Effector memory CD4-positive, alpha-beta T cell (primary cell): ENCODE measurements at places on chromosomes 1 and 21.
A peak's percentile ranks its signal among the peaks of the same experiment; 100 is the strongest.

DNA sequence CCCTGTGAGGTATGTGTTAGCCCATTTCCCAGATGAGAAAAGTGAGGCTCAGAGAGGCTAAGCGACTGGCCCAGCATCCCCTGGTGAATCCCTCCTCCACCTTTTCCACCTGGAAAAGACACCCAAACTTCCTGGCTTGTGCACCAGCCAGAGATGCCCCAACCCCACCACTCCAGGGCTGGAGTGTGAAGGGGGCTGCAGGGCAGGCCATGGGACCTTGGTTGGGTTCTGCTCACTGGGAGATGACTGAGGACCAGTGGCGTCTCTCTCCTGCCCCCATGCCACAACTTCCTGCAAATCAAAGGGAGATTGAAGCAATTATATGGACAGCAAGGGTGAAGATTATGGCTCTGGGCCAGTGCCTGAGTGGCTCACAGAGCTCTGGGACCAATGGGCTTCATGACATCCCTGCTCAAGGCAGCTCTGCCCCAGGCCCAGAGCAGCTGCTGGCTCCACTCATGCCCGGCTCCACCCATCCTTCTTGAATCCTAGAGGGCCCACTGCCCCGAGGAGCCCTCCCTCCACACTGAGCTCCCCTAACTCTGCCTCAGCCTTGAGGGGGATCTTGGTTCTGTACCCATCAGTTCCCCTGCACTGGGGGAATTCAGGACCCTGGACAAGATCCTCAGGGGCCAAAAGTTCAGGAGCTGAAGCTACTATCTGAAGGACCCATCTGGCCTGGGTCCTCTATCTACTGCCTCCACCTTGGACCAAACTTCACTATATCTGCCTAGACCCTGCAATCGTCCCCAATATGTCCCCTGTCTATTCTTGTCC, 416.9 kb downstream of the PTPRU start:
- no peak for DNase-seq

- no peak for DNase-seq
Measured at GRCh38 chr21:45533361-45533845, 8.8 kb downstream of the SLC19A1 start.

DNA sequence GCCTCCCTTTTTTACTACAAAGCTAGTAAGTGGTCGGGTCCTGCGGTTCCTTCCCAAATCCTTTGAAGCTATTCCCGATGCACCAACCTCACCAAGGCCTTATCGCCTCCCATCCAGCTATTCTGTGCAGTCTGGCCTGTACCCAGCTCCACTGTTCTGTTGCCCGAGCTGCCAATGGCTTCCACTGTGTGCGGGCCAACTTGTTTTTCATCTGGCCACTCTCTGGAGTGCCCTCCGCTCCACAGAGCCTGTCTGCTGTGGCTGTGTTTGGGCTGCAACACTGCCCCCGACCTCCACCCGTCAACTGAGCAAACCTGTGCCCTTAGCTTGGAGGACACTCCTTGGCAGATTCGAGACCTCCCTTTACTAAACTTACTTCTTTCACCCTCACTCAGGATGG, 125.0 kb downstream of the KIAA0319L start:
- DNase-seq, result no peak

DNA sequence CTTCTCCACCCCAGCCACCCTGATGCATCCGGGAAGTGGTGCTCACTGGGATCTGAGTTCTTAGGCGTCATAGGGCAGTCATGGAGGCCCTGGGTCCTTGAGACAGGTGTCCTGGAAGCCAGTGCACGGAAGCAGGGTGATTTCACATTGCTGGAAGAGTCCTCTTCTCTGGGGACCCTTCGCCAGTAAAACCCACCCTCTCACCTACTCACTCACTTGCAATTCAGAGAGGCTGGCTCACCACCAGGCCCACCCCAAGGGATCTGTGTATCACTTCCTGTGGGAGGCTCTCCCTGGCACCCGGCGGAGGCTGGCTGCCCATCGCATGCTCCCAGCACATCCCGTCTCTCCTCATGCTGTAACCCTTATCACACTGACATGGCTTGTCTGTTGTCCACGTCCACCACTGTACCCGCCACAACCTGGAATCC, 40.2 kb upstream of the EPS8L3 start:
- no peak for DNase-seq

GRCh38 chr1:154492115-154492514, 9.9 kb upstream of the TDRD10 start:
- DNase-seq, result no peak

- no peak for DNase-seq
Measured at GRCh38 chr1:207793327-207793726, 41.5 kb downstream of the CD46 start.

DNA sequence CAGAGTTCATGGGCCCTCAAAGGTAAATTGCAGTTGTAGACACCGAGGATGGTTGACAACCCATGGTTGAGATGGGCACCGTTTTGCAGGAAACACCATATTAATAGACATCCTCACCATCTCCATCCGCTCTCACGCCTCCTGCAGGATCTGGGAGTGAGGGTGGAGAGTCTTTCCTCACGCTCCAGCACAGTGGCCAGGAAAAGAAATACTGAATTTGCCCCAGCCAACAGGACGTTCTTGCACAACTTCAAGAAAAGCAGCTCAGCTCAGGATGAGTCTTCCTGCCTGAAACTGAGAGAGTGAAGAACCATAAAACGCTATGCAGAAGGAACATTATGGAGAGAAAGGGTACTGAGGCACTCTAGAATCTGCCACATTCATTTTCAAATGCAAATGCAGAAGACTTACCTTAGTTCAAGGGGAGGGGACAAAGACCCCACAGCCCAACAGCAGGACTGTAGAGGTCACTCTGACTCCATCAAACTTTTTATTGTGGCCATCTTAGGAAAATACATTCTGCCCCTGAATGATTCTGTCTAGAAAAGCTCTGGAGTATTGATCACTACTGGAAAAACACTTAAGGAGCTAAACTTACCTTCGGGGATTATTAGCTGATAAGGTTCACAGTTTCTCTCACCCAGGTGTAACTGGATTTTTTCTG, 9.3 kb downstream of the SLAMF8 start:
- DNase-seq, result no peak

DNA sequence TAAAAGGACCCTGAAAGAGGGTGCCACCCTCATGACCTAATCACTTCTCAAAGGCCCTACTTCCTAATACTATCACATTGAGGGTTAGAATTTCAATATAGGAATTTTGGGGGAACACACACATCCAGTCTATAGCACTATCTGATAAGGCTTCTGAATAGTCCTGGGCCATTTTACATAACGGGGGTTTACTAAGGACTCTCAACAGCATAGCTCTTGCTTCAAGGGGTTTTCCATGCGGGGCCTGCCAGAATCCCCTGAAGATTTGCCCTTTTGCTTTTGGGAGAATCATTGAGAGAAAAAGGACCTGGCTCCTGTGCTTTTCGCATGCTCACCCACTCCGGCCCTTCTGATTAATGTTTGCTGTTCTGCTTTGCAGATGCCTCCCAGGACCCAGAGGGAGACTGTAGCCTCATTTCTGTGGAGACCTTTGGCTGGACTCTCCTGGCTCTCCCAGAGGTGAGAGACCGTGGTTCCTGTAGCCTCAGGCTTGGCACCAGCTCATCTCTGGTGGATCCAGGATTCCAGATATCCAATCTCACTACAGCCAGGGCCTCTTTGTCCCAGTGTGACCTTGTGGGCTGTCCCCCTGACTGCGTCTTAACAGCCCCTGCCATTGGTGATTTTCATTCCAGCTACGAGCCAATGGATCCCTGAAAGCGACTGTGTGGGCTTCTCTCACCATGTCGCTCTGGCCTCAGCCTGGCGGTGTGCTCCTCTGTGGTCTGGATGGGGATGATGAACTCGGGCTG, 72.6 kb downstream of the DDR2 start:
- no peak for DNase-seq

DNA sequence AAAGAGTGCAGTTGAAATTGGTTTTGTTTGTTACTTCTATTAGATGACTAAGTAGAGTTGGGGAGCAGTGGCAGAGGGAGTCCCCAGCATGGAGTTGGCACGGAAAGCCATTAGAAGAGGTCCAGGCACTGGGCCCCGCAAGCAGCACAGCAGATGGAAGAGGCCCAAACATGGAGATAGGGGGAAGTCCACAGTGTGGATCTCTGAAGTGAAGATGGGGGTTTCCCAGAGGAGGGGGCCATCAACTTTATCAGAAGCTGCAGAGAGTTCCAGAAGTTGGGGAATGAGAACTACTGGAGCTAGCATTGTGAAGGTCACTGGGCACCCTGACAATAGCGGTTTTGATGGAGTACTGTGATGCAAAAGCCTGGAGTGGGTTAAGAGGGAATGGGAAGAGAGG, 30.6 kb downstream of the PAFAH2 start:
- no peak for DNase-seq

- DNase-seq, result no peak
Measured at GRCh38 chr1:201562659-201563405, 23.9 kb downstream of the NAV1 start.

DNA sequence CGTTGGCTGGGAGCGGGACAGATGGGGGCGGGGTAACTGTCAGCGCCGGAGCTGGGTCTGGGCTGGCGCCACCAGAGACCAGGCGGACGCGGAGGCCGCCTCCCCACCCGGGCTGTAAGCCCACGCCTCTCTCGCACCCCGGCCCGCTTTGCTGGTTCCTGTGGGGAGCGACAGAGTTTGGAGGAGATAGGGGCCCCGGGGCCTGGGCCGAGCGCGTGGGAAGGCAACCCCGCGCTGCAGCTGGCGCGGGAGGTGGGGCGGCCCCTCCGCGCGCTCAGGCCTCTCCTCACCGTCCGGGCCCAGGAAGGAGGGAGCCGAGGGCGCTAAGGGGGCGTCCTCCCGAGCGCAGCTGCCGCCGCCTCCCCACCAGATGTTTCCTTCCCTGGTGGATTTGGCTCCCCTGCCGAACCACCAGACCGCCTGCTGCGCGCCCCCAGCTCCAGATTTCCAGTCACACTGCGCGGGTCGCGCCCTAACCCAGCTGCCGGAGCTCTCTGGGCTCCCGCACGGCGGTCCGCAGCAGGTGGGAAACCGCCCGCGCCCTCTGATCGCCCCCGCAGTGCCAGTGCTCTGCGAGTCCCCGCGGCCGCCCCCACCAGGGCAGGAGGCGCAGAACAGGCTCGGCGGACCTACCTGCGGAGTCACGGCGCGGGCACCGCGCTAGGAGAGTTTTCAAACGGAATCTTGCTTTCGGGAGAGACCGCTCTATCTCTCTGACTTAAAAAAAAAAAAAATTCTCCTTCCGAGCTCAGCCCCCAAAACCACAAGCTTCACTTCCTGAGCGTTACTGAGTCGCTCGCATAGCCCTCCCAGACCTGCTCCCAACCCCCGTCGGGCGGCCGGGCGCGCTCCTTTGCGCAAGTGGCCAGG, 1.1 kb downstream of the GFI1 start:
- peak; percentile 66 for DNase-seq
